Breast epithelium (tissue), 4 donors: ENCODE measurements at places on chromosomes 16 and 17. TPM values are rescaled to one million over a fixed set of nuclear protein-coding genes. Genes with fewer than 3 reads are reported as not detected.

- peak overlapping the region; percentile 93 for H3K27ac ChIP-seq
- peaks cover 17% of the 10 kb centered on the region for H3K4me1 ChIP-seq
- no peaks in the 10 kb centered on the region for H3K27me3 ChIP-seq
- peak; percentile 64 for DNase-seq
- H3K36me3 ChIP-seq: no peaks in the 10 kb centered on the region
Measured at GRCh38 chr16:81610144-81610842, 165.7 kb downstream of the CMIP start.

DNA sequence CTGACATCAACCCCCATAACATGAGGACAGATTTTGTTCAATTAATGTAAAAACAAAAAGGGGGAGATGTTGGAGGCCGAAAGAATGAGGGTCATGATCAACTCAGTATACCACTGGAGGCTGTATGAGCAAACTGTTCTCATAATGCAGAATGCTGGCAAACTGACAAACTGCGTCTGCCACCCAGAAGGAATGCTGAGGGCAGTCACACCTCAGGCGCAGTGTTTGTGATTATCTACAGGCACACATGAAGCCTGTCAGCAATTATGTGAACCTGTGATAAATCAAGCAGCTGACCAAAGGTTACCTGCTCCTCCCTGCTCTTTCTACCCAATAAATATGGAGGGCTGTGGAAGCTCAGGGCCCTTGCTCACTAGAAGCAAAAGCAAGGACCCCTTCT lies 27.3 kb downstream of the CD300LG start:
- no peaks in the 10 kb centered on the region for H3K4me1 ChIP-seq
- no peak overlapping the region for H3K27ac ChIP-seq
- H3K4me3 ChIP-seq: no peak overlapping the region

DNA sequence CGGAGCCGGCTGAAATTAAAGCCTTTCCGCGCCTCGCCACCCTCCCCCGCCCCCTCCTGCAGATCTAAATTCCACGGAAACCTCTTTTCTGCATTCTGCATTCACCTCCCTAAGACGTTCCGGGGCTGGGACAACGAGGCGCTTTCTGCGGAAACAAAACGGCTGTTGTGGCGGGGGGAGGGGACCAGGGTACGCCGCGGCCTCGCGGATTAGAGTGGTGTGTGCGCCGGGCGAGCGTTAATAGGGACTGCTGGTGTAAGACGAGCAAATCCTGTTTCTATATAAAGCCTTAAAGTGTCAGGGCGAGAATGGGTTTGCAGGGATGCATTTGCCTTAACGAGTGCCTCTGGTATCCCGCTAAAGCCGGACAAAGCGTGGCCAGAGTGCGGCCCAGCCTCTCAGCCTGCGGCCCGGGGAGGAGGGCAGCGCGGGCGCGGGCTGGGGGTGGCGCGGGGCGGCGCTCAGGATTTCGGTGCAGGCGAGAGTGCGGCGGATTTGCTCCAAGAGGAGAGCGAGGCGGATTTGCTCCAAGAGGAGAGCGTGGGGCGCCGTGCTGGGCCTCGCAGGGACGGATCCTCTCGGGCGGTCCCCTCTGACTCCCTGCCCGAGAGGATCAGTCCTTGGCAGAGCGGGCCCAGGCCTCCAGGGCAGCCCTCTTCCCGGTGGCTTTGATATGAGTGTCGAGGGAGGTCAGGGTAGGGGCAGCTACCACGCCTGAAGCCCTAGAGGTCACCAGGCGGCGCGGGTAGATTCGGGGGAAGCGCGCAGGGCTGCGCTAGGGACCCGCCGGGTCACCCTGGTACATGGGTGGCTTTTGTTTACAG lies 5.1 kb downstream of the BAHCC1 start:
- peak overlapping the region; percentile 92 for H3K27ac ChIP-seq
- no peak for DNase-seq
- peak overlapping the region; percentile 82 for H3K4me3 ChIP-seq
- no peaks in the 10 kb centered on the region for H3K27me3 ChIP-seq
- no peaks in the 10 kb centered on the region for H3K36me3 ChIP-seq

DNA sequence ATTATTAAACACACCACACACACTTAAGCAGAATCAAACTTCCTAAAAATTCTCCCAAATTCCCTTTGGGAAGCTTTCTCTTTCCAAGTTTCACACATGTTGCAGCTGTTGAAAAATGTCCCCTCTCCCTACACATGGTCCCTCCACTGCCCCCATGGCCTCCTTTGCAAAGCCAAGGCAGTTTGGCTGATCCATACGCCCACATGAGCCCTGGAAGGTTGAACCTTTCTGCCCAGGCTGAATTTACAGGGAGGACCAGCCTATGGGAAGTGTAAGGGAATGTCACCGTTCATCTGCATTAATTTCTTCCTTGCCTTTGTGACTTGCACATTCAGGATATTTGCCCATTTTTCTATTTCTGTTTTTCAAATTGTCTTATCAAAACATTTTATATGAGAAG lies 31.1 kb upstream of the SHISA6 start:
- H3K4me3 ChIP-seq: no peak overlapping the region
- no peaks in the 10 kb centered on the region for H3K4me1 ChIP-seq
- no peaks in the 10 kb centered on the region for H3K27me3 ChIP-seq
- no peak overlapping the region for H3K27ac ChIP-seq

PRR29 gene
- total RNA-seq: 0.16 TPM

- peaks cover 6% of the 10 kb centered on the region for H3K36me3 ChIP-seq
- DNase-seq: no peak
- H3K4me1 ChIP-seq: no peaks in the 10 kb centered on the region
- no peak overlapping the region for H3K27ac ChIP-seq
- no peaks in the 10 kb centered on the region for H3K27me3 ChIP-seq
Measured at GRCh38 chr17:76086384-76086783, 7.4 kb downstream of the ZACN start.

DNA sequence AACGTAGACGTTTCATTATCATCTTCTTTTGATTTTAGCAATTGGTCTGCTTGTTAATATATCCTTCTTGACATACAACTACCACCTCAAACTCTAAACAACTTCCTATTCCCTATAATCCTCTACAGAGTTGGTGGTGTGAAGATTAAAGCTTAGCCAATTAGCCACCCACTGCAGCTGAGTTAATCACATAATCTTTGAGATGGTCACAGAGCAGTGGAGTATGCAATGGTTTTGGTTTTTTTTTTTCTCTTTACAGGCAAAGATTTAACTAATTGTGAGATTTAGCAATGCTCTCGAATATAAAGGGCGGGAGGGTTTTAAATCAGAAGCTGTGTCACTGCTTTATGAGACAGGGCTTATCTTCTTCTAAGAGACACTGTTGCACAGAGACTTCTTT lies 37.0 kb downstream of the STX8 start:
- no peaks in the 10 kb centered on the region for H3K4me1 ChIP-seq
- H3K4me3 ChIP-seq: no peak overlapping the region
- DNase-seq: no peak
- H3K27me3 ChIP-seq: no peaks in the 10 kb centered on the region
- H3K27ac ChIP-seq: no peak overlapping the region
- no peaks in the 10 kb centered on the region for H3K36me3 ChIP-seq

TNS4 gene
- not detected for total RNA-seq

DNA sequence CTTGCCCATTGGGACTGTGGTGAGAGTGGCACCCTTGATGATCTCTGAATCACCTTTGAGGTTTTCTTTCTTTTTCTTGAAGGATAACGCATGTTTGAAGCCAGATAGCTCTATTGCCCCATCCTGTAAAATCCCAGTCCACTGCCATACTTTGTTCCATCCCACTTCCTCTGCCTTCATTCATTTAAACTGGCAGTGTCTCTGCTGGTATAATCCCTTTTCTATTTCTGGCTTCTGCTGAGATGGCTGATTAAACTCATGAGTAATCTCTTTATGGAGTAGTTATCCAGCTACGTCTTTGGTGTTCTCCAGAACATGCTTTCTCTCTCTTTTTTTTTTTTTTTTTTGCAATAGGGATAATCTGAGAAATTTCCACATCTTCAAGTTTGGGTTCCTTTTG lies 656.5 kb upstream of the SALL1 start:
- no peak for DNase-seq
- no peaks in the 10 kb centered on the region for H3K4me1 ChIP-seq
- no peaks in the 10 kb centered on the region for H3K27me3 ChIP-seq

TMEM256 gene
- 77.6 TPM for total RNA-seq

BEAN1 gene
- not detected for total RNA-seq

TP53TG3 gene
- total RNA-seq: not detected

DNA sequence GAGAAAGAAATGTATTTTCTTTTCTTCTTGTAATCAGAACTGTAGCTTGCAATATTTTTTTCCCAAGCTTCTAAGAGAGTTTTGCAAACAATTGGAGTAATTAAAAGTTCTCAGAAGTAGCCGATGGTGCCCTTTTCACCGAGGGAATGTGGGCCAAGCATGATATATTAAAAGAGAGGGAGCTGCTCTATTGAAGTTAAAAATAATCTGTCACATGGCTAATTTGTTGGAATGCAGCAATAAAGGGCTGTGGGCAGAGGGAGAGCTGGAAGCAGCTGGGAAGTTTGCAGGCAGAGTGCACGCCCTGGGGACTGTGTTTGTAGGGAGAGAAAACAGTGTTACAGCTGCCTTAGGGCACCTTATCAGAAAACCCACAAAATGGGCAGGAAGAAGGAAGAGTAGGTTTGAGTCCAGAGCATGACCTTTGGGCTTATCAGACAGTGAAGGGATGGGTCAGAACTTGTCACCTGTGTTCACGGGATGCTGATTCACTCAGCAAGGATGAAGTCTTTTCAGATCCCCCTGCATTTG lies 18.5 kb upstream of the TERF2 start:
- peak overlapping the region; percentile 56 for H3K27ac ChIP-seq
- H3K4me3 ChIP-seq: peak overlapping the region; percentile 7
- no peaks in the 10 kb centered on the region for H3K36me3 ChIP-seq
- no peak for DNase-seq

KRTAP9-8 gene
- not detected for total RNA-seq

FKBP10 gene
- 39.4 TPM for total RNA-seq

- no peaks in the 10 kb centered on the region for H3K4me1 ChIP-seq
- H3K4me3 ChIP-seq: peak within 1 kb of the TSS; percentile 29
- peaks cover 27% of the 10 kb centered on the region for H3K27me3 ChIP-seq
Measured at GRCh38 chr17:47850692-47851573, at the start of gene SP6. Gene SP6 (minus strand): TSS chr17:47851163. CDS start chr17:47848429, 2,734 bp downstream.

DNA sequence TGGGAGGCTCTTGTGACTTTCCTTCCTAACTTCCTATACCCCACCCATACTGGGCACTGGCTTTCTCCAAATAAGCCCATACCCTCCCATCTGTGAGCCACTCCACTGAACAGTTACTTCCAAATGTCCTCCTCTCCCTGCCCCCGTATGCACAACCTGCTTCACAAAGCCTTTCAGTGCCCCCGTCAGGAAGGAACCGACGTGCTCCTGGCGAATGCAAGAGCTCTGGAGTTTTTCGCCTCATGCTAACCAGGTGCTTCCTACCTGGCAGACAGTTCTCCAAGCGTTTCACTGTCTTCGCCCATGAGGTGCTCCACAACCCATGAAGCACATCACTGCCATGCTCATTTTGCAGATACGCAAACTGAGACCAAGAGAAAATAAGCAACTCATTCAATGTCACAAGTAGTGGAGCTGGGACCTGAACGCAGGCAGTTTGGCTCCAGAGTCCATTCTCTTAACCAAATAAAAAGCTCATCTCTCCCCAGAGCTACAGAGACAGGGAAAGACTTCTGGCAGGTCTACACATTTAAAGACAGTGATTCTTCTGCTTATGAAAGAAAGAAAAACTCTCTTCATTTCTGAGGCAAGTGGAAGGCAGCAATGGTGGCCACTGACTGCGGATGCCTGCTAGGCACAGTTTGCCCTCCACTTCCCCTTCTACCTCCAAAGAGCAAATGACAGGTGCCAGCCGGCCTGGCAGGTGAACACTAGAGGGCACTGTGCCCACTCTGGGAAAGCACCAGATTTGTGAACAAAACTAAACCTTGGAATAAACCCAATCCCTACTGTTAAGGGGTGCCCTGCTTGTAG lies 23.8 kb downstream of the SPHK1 start:
- no peaks in the 10 kb centered on the region for H3K27me3 ChIP-seq
- H3K36me3 ChIP-seq: no peaks in the 10 kb centered on the region
- DNase-seq: peak; percentile 74
- no peak overlapping the region for H3K27ac ChIP-seq

GPRC5C gene
- total RNA-seq: 24.3 TPM

MT1G gene
- total RNA-seq: 224 TPM

ABCC12 gene
- total RNA-seq: 0.15 TPM

DNA sequence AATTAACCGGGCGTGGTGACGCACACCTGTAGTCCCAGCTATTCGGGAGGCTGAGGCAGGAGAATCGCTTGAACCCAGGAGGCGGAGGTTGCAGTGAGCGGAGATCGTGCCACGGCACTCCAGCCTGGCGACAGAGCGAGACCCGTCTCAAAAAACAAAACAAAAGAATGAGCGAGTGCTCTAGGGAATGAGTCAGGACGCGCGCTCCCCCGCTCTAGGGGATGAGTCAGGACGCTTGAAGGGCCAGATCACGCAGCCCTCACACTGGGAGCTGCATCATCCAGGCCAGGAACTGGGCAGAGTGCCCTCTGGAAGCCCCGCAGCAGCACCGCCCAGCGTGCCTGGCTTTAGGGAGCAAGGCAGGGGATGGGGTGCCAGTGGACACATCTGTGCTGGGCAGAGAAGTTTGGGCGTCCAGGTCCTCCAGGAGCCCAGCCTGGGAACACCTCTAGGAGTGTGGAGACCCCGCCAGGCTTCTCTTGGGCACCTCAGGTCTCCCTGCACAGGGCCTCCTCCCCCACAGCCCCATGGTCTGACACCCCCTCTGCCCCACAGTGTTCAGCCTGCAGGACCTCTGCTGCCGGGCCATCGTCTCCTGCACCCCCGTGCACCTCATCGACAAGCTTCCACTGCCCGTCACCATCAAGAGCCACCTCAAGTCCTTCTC lies 3.9 kb upstream of the WFIKKN1 start:
- DNase-seq: no peak
- no peak overlapping the region for H3K4me3 ChIP-seq
- peaks cover 20% of the 10 kb centered on the region for H3K4me1 ChIP-seq
- H3K27me3 ChIP-seq: no peaks in the 10 kb centered on the region
- no peak overlapping the region for H3K27ac ChIP-seq

DNA sequence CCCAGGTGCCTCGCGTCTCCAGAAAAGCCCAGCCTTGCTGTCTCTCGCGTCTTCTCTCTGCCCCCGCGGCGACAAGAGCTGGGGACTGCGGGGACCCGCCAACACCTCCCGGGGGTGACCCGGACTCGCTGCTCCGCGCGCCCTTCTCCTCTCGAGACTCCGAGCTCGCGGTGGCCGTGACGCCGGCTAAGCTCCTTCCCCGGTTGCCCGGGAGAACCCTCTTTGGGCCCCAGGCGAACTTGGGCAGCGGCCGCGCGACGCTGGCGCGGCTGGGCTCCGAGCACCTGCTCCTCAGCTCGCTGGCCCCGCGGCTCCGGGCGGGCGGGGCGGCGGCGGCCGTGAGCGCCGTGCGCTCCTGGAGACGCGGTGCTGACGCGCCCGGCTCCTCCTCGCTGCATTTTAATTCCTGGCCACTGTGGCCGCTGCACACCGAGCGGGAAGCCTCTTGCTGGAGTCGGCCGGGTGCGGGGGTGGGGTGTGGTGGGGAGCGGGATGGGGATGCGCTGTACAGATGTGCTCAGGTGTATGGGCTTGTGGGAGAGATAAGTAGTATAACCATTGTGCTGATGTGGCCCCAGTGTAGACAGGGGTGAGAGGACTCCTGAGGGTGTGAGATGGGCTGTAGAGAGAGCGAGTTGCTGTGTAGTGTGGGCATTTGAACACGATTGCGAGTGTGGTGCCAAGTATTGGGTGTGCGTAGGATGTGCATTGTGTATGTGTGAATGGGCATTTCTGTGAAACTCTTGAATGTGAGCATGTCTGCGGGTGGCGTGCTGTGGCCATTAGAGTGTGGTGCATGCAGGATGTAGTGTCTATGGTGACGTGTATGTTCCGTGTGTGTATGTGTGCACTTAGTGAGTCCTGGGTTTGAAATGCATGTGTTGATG lies at the start of gene ASIC2:
Gene ASIC2, minus strand, starts transcription at position 315 of the 887 bp plus-strand sequence.
- H3K4me3 ChIP-seq: peak within 1 kb of the TSS; percentile 42
- no peak within 1 kb of the TSS for H3K27ac ChIP-seq
- DNase-seq: no peak
